HL-60 (cell line): ENCODE measurements at places on chromosomes 5 and 9.

GRCh38 chr9:34551751-34552605 lies 29.2 kb upstream of the ENHO start:
- DNase-seq: no peak

- DNase-seq: no peak
These were observed 89.3 kb upstream of the SLIT3 start for GRCh38 chr5:169390265-169390664.

GRCh38 chr9:93186215-93186945 lies 2.4 kb downstream of the WNK2 start:
- DNase-seq: no peak

- DNase-seq: no peak
These were observed 666.3 kb downstream of the DNAH5 start for GRCh38 chr5:13278148-13278547.

- DNase-seq: no peak
These were observed 364.9 kb downstream of the ARRDC3 start for GRCh38 chr5:91018200-91018599.

DNA sequence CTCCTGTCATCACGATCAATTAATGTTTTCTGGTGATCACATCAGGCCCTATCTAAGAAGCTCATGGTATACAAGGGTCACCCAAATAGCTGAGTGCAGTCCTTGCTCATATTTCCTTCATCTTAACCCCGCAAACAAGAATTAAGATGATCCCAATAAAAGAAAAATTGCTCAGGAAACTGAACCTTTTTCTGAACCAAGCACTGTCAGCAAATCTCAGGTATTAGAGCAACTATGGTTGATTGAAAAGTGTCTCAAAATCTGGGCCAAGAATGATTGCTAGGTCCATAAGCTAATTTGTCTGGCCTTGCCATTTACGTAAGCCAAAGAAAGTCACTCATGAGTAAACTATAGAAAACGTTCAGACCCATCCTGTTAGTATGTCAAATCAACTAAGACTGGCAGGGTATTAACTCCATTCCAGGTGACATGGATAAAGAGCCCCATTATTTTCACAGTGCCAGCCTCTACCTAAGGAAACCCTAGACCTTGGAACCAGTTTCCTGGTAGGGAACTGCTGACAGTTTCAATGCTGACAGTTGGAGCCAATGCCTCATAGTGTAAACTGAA lies 209.3 kb downstream of the DEPDC1B start:
- no peak for DNase-seq

- DNase-seq: no peak
These were observed 114.8 kb downstream of the COL23A1 start for GRCh38 chr5:178475422-178475821.

DNA sequence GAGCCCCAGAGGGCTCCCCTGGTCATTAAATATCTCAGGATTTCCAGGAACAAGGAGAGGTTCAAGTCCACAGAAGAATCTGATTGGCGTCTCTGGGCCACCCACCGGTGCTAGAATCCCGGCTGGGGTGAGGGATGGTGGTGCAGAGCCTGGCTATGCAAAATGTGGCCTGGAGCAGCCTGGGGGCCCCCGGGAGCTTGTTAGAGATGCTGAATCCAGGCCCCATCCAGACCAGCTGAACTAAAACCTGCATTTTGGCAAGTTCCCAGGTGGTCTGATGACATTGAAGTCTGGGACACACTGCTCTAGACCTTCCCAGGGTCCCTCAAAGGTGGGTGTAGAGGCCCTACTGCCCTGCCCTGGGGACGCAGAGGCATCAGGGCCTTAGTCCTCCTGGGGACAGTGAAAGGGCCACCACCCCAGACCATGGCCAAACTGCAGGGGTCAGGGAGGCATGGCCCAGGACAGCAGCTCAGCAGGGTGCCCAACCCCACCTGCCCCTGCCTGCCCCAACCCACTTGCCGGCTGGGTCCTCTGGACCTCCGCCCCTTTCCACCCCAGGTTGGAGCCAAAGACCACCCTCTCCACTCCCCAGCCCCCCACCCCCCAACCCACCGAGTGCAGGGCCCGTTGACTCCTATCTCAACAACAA lies 34.7 kb downstream of the ADAMTS2 start:
- no peak for DNase-seq

DNA sequence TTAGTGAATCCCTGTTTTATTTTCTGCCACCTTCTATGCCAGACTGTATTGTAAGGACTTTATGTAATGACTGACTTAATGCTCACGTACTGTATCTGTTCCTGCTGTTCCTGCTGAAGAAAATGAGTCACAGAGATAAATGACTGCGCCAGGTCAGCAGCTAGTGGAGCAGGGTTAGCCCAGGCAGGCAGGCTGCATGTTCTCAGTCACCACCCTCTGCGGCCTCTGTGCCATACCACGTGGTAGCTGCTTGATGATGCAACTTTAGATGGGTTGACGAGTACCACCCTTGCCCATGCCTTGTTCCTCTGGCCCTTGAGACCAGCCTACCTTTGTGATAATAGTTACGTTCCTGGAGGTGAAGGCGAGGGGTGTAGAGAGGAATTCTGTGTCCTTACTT lies 161.9 kb downstream of the TRIO start:
- peak; percentile 15 for DNase-seq

DNA sequence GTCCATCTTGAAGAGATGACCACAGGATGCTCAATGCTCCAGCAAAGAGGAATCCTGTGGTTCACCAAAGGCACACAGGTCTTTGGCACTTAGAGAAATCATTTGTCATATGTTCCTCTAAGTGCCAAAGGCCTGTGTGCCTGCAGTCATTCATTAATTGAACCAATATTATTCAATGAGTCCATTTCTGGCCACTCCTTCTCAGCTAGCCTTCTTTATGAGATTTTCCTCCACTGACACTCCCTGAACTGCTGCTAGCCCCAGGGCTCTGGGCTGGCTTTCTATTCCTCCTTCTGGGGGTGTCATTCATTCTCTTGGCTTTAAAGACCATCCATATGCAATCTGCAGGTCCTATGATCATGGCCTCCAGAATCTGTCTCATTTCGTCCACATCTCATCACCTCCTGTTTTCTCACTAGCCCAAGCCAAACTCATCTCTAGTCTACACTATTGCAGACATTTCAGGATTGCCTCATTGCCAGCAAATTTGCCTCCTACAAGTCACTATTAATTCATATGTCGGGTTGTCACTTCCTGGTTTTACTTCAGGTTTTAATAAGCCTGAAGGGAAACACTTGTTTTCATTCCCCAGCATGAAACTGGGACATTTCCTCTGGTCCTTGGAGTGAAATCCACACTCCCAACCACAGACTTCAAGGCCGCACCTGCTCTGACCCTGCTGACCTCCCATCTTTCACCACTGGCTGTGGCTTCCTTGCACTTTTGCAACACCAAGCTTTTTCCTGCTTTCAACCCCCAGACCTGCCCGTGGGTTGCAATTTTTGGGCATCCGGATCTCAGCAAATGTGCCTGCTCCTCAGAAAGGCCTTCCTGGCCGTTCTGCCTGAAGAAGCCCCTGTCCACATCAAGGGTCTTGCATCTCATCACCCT lies 35.1 kb downstream of the KCNIP1 start:
- peak; percentile 16 for DNase-seq

- DNase-seq: peak; percentile 99
These were observed 45.5 kb downstream of the RXRA start for GRCh38 chr9:134371731-134372130.

- DNase-seq: no peak
These were observed 438.0 kb upstream of the MPDZ start for GRCh38 chr9:13717322-13718054.

DNA sequence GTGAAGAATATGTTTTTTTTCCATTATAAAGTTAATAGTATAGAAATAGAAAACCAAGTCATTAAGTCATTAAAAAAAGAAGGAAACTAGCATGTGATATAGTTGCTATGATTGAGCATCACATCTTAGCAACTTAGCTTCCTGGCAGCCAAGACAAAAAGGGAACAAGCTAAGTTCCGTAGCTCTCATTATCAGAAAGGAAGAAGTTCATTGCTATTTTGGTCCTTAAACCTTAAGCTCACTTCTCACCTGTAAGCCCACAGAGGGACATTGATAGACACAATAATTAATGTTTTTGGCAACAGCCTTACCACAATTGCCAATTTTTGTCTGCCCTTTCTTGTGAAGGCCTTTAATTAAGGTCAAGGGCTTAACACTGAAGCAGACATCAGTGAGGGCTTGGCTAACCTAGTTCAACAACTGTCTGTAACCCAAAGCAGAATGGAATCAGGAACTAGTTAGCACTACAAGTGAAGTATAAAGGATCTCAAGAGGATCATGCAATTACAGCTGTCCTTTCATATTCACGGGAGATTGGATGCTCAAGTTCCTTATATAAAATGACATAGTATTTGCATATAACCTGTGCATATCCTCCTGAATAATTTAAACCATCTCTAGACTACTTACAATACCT lies 24.0 kb upstream of the KLF4 start:
- DNase-seq: no peak

DNA sequence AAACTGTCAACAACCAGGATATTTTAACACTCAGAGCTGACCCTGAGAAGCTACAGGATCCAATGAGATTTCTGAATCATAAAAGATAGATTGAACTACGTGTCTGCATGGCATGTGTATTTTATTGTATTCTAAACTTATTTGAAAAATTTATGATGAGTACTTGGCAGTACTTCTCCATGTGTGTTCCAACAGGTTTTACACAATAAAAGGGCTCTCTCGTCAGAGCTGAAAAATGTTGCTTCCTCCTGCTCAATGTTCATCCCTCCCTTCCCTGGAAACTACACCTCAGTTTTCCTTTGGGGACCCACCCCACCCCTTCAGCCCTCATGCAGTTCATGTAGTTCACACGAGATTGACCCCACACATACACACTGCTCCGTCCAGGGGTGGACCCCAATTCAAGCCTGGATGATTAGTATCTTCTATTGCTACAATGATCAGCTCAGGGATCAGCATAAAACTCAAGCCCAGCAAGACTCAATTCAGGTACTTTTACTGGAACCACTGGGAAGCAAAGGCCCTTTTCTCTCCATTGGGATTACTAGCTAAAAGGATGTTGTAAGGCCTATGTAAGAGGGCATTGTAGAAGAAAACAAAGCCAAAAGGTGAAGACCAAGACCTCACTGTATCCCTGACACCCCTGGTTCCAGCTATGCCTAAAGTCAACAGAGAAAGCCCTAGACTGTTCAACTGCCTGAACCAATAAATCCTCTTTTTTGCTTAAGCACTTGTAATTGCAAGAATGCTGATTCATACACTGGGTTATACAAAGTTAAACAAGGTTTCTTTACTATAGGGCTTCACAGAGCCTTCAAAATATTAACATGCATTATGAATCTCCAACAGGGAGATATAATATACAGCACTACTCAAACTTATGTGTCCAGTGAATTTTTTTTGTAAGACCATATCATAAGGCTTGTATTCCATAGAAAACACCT lies 112.6 kb downstream of the SAXO1 start:
- DNase-seq: no peak

GRCh38 chr5:149273237-149273636 lies 1.6 kb downstream of the AFAP1L1 start:
- no peak for DNase-seq

DNA sequence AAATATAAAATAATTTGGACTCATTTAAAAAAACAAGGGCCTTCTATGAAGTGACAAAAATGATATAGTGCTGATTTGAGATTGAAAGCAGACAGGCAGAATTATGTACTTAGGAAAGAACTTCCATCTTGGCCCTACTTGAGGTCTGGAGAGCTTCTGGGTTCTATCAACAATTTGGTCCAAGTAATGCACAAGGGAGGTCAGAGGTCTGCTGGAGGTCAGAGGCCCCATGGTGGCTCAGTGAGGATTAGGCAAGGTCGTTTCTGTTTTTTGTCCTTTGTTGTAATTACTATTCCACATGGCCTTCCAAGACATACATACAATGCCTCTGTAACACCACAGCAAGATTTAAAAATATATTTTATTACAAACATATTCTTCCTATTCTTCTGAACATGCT lies 37.2 kb downstream of the NUDT12 start:
- no peak for DNase-seq

DNA sequence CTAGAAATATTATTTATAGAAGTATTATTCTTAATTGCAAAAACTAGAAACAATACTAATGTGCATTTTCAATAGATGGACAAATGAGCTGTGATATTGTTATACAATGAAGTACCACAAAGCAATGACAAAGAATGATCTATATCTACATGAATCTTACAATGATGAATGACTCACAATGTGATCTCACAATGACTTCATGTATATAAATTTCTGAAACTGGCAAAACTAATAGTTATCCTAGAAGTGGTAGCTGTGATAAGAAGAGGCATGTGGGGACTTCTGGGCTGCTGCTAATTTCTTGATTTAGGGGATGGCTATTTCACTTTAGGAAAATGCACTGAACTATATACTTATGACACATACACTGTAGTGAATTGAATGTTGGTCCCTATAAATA lies 396.0 kb upstream of the ZNF608 start:
- DNase-seq: no peak
